ENCODE measurements at places on chromosomes 3 and 15.

DNA sequence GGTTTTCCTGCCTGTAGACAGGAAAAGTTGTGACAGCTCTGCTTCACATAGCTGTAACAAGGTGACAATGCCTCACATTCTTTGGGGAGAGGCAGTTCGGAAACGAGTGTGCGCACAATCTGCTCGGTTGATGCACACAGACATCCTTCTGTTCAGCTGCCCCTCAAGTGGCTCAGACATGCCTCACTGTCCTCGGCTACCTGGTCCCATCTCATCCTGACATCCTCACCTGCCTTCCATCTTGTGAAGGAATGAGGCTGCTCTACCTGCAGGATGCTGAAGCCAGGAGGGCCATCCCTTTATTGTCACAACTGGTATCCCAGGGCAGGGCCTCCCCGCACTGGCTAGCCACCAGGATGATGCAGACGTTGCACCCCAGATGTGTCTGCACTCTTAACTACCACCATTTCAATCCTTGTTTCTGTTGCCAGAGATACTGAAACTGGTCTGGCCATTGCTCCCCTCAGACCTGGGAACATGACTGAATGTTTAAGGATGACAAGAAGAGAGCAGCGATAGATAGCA, 19.4 kb downstream of the SRPRB start:
- DNase-seq = no peak

GRCh38 chr3:60030982-60031381, 981.2 kb upstream of the CFAP20DC start:
- DNase-seq = no peak

DNA sequence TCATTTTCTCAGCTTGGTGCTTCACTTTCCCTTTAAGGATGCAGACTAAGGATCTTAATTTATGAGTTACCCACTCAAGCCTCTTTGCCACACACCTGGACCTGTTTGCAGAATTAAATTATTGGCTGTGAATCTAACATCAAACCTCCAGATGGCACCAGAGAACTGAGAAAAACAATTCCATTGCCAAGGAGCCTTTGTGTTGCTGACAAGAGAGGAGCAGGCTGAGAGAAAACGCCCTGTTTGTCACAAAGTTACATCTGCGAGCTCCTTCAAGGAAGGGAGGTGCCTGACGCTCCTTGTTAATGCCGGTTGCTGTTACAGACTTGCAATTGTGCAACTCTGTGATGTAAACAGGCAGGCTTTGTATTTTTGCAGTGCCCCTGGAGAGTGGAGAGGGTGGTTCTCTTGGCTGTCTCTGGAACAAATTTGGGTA, 36.3 kb upstream of the TMC3 start:
- peak; percentile 64 for DNase-seq

- DNase-seq = no peak
These were observed 59.1 kb downstream of the DRD3 start for GRCh38 chr3:114119776-114120175.

- DNase-seq = no peak
These were observed 233.2 kb downstream of the RPLP1 start for GRCh38 chr15:69685512-69686452.

- no peak for DNase-seq
These were observed 48.8 kb downstream of the PIK3CB start for GRCh38 chr3:138785951-138786350.

DNA sequence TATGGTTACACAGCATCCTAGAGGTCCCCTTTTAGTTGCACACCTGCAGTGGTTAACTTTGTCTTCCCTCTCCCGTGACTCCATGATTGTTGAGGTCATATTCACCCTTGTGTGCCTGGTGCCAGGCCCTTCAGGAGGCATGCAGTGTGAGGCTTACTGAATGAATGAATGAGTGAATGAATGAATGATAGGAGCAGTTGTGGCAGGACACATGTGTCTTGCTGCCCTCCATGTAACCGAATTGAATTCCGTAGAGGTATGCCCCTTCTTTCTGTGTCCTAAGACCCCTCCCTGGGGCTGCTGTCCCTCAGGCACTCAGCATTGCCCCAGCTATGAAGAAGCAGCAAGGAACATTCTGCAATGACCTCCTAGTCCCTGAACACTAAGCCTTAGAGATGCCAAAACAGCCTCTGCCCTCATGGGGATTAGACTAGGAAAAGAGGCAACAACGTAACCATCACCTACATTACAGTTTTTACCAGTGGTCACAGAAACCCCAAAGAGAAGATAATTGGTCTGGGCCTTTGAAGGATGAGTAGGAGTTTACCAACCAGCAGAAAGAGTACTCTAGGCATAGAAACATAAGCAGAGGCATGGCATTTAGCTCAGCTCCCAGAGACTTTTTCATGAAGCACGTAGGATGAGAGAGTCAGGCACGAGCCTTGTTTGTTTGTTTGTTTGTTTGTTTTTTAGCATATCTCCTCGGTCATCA, 22.5 kb upstream of the CPNE9 start:
- no peak for DNase-seq

GRCh38 chr3:195916291-195916690, 7.9 kb upstream of the TNK2 start:
- no peak for DNase-seq

DNA sequence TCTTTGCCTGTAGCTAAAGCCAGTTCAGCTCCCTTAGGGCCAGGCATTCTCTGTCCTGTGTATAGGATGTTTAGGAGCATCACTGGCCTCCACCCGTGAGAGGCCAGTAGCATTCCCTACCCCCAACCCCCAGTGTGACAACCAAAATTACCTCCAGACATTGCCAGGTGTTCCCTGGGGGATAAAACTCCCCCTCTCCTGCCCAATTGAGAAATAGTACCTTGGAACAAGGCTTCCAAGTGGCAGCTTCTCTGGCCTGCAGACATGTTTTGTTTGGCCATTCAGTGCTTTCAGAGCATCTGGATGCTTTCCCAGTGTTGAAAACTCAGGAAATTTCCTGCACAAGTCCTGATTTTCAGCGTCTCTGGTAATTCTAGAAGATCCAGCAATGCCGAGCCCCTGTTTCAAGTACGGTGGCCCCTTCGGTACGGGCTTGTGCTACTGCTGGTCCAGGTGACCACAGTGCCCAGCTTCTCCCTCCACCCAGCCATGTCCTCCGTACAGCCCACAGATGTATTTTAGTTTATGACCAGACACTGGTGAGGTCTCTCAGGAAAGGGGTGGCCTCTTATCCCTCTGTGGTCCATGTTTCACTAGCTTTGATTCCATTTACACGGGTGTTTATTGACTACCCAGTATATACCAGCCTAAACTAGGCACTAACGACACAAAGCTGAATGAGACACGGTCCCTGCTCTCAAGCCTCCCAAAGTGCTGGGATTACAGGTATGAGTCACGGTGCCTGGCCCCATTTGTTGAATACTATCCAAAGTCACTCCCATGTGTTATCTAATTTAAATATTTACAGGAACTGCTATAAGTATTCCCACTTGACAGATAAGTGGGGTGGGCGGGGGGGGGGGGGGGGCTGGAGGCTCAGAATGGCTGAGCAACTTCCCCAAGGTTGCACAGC, 125.4 kb upstream of the RAD18 start:
- no peak for DNase-seq

GRCh38 chr3:53804697-53805462, 41.3 kb downstream of the CHDH start:
- DNase-seq = no peak

GRCh38 chr3:182969277-182969676, 11.1 kb downstream of the DCUN1D1 start:
- no peak for DNase-seq

GRCh38 chr3:133588784-133589465, 15.4 kb downstream of the CDV3 start:
- DNase-seq = no peak

DNA sequence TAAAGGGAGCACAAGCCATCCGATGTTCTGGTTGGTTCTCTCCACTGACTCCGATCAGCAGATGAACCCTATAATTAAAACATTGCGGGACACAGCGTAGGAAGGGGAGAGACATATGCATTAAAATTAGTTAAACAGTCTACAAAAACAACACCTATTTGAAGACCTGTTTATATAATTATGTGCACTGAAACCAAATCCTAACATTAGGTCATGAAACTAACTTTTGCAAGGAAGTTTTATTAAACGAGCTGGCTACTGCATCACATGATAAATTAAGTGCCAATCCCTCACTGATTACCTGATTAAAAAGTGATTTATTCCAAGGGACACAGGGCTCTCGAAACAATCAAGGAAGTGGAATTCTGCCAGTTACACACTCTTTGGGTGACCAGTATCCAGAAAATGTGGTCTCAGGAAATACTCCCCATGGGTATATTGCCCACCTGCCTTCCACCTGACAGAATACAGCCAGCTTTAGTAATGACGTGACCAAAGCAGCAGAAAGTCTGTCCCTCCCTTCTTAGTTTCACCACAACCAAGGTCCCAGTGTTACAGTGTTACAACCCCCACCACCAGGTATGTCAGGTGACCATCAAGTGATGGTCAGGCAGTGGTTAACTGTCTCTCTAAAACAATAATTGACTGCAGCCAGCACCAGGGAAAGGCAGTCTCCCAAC, 69.5 kb downstream of the HERC1 start:
- DNase-seq = no peak

GRCh38 chr3:60033901-60034453, 984.2 kb upstream of the CFAP20DC start:
- DNase-seq = no peak

DNA sequence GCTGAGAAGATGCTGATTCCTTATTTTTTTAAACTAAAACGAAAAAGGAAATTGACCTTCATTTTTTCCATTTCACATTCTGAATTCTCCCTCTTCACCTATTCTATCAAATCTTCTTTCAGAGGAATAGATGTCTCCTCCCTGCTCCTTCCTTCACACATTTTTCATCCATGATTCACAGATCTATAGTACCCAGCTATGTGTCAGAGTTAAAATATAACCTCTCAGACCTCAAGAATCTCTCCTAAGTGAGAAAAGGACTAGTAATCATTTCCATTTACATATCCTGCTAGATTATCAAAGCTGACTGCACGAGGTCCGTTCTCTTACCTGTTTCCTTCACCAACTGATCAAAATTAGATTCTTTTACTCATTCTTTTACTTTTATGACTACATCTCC, 1297.6 kb upstream of the ALCAM start:
- DNase-seq = no peak

- no peak for DNase-seq
These were observed 109.1 kb downstream of the RFTN1 start for GRCh38 chr3:16404349-16404895.

GRCh38 chr15:69666921-69667811, 214.5 kb downstream of the RPLP1 start:
- DNase-seq = no peak
